Stomach (tissue), 19 donors: ENCODE measurements at places on chromosomes 1 and 21. TPM values are rescaled to one million over a fixed set of nuclear protein-coding genes. Genes with fewer than 3 reads are reported as not detected.

DNA sequence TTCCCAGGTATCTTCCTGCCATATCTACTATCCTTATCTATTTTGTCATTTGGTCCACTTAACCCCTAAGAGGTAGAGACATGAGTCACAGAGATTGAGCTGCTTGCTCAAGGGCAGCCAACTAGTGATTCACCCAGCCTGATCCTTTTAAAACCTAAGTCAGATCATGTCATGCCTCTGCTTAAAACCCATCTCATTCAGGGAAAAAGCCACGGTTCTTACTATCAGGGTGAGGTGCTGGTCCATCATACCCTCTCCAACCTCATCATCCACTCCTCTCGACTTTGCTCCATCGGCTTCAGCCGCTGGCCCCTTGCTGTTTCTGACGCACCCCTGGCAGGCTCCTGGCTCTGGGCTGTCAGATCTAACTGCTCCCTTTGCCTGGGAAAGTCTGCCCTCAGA, 14.4 kb upstream of the PPP1R15B start:
- no peaks in the 10 kb centered on the region for H3K27me3 ChIP-seq
- no peak for DNase-seq
- no peak overlapping the region for H3K4me3 ChIP-seq
- peaks cover 24% of the 10 kb centered on the region for H3K36me3 ChIP-seq

GRCh38 chr1:165014753-165015152, 341.8 kb downstream of the LMX1A start:
- no peaks in the 10 kb centered on the region for H3K4me1 ChIP-seq
- no peaks in the 10 kb centered on the region for H3K27me3 ChIP-seq
- no peak overlapping the region for H3K4me3 ChIP-seq

- no peak overlapping the region for H3K4me3 ChIP-seq
- no peaks in the 10 kb centered on the region for H3K27me3 ChIP-seq
- peaks cover 90% of the 10 kb centered on the region for H3K36me3 ChIP-seq
- DNase-seq: no peak
- no peaks in the 10 kb centered on the region for H3K4me1 ChIP-seq
These were observed 30.2 kb downstream of the SRRM1 start for GRCh38 chr1:24673341-24673740.

GRCh38 chr1:163085904-163086268, 16.7 kb downstream of the RGS4 start:
- no peaks in the 10 kb centered on the region for H3K36me3 ChIP-seq
- no peak for DNase-seq
- no peaks in the 10 kb centered on the region for H3K27me3 ChIP-seq
- H3K27ac ChIP-seq: peak overlapping the region; percentile 22

DNA sequence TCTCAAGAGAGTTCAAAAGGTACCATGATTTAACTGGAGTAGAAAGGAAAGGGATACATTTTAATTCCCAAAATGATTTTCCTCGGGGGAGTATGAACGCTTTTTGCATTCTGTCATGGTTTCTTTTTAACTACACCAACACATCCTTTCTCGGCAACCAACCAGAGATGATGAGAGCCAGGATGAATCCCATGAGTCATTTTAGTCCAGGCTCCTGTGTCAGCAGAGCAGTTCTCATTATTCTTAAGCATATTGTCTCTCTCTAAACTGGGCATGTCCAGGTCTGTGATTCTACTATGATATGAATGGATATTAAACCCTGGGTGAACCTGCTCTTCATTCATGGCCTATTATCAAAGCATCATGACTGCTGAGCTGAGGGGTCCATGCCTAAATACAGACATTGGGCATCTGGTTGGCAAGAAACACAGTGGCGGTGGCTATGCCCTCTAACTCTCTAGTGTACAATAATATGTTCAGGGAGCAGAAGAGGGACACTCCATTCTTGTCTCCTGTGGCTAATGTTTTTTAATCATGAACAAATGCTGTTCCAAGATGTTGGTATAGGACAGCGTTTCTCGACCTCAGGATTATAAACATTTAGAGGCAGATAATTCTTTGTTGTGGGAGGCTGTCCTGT, 124.3 kb upstream of the ESRRG start:
- H3K4me1 ChIP-seq: no peaks in the 10 kb centered on the region
- H3K4me3 ChIP-seq: no peak overlapping the region
- no peak for DNase-seq
- H3K36me3 ChIP-seq: no peaks in the 10 kb centered on the region
- no peak overlapping the region for H3K27ac ChIP-seq
- H3K27me3 ChIP-seq: no peaks in the 10 kb centered on the region

EBNA1BP2 gene
- total RNA-seq: 4.1 TPM

TP73 gene
- total RNA-seq: not detected

DNA sequence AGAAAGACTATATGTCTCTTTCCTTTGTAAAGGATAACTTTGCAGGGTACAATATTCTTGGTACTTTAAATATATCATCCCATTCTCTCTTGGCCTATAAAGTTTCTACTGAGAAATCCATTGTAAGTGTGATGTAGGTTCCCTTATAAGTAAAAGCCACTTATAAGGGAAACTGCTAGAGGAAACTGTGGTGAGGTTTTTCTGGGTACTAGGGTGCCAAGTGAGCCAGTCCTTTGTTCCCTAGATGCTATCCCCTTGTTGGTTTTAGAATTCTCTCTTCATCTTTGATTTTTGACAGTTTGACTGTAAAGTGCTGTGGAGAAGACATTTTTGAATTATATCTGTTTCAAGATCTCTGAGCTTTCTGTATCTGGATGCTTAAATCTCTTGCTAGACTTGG, 108.9 kb upstream of the NEK7 start:
- H3K27ac ChIP-seq: no peak overlapping the region
- no peak overlapping the region for H3K4me3 ChIP-seq
- H3K36me3 ChIP-seq: no peaks in the 10 kb centered on the region
- H3K27me3 ChIP-seq: no peaks in the 10 kb centered on the region
- no peak for DNase-seq
- H3K4me1 ChIP-seq: no peaks in the 10 kb centered on the region

GRCh38 chr1:15762546-15762945, 4.0 kb downstream of the FBLIM1 start:
- H3K27ac ChIP-seq: no peak overlapping the region
- H3K36me3 ChIP-seq: peaks cover 7% of the 10 kb centered on the region
- peaks cover 16% of the 10 kb centered on the region for H3K27me3 ChIP-seq
- no peak for DNase-seq
- H3K4me3 ChIP-seq: no peak overlapping the region
- H3K4me1 ChIP-seq: peaks cover 68% of the 10 kb centered on the region

GRCh38 chr1:181129771-181130606, 41.5 kb downstream of the IER5 start:
- peaks cover 56% of the 10 kb centered on the region for H3K4me1 ChIP-seq
- no peaks in the 10 kb centered on the region for H3K27me3 ChIP-seq

DNA sequence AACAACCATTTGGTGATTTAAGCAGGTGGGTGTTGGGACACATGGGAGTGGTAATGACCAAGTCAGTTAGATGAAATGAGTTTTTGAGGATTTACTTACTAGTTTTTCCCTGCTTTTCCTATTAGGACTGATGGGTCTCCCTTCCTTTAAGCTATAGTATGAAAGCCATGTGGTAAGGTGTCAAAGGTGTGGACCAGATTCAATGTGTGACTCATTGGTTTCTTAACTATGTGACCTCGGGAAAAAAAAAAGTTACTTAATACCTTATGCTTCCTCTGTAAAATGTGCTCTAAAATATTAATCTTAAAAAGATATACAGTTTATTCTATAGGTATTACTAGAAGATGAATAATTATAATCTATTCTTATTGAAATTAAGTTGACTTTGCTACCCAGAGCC, 93.7 kb downstream of the DUSP10 start:
- H3K4me3 ChIP-seq: no peak overlapping the region
- H3K27me3 ChIP-seq: no peaks in the 10 kb centered on the region
- H3K27ac ChIP-seq: no peak overlapping the region
- H3K4me1 ChIP-seq: no peaks in the 10 kb centered on the region
- H3K36me3 ChIP-seq: no peaks in the 10 kb centered on the region

FAM72A gene
- not detected for total RNA-seq

PLXNA2 gene
- 57.6 TPM for total RNA-seq

FCRL1 gene
- total RNA-seq: 2.4 TPM

IGSF8 gene
- 65.2 TPM for total RNA-seq

GRCh38 chr1:75999034-75999433, 66.8 kb upstream of the ASB17 start:
- no peak overlapping the region for H3K27ac ChIP-seq
- no peaks in the 10 kb centered on the region for H3K27me3 ChIP-seq
- no peaks in the 10 kb centered on the region for H3K4me1 ChIP-seq
- no peak overlapping the region for H3K4me3 ChIP-seq

- peak overlapping the region; percentile 21 for H3K4me3 ChIP-seq
- peak overlapping the region; percentile 67 for H3K27ac ChIP-seq
- DNase-seq: peak; percentile 73
- peaks cover 12% of the 10 kb centered on the region for H3K36me3 ChIP-seq
- no peaks in the 10 kb centered on the region for H3K27me3 ChIP-seq
- peaks cover 49% of the 10 kb centered on the region for H3K4me1 ChIP-seq
These were observed 7.5 kb downstream of the SLC19A1 start for GRCh38 chr21:45534636-45535331.

DNA sequence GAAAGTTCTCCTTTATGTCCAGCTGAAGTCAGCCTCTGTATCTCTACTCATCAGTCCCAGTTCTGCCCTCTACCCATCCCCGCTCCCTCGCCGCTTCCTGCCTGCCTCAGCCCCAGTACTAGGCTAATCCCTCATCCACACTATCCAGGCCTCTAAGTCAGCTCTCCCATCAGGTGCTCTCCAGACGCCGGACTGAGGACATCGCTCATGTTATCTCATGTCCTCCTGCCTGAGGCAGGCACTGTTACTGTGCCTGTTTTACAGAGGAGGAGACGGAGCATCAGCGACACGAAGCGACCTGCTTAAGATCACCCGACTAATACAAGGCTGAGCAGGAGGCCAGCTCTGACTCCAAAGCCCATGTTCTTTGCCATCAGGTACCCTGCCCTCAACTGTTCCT, 57.3 kb upstream of the RUNX3 start:
- H3K27me3 ChIP-seq: peaks cover 25% of the 10 kb centered on the region
- H3K4me3 ChIP-seq: no peak overlapping the region
- DNase-seq: no peak
- no peak overlapping the region for H3K27ac ChIP-seq
- H3K36me3 ChIP-seq: no peaks in the 10 kb centered on the region

FCER1G gene
- total RNA-seq: 4.5 TPM

OLFML2B gene
- total RNA-seq: 1.7 TPM

GRCh38 chr1:6209661-6210580, 4.0 kb downstream of the RNF207 start:
- H3K4me3 ChIP-seq: peak overlapping the region; percentile 39
- H3K27me3 ChIP-seq: peaks cover 41% of the 10 kb centered on the region

RGL1 gene
- total RNA-seq: 19.3 TPM

GRCh38 chr1:245693941-245694752, 539.4 kb downstream of the KIF26B start:
- no peak for DNase-seq
- no peaks in the 10 kb centered on the region for H3K4me1 ChIP-seq
- H3K4me3 ChIP-seq: no peak overlapping the region
- H3K27ac ChIP-seq: no peak overlapping the region
- H3K27me3 ChIP-seq: no peaks in the 10 kb centered on the region
- no peaks in the 10 kb centered on the region for H3K36me3 ChIP-seq

ANGPTL3 gene
- total RNA-seq: 0.14 TPM

GRCh38 chr1:47751996-47752451, 245.2 kb downstream of the TRABD2B start:
- peak; percentile 28 for DNase-seq
- H3K27ac ChIP-seq: peak overlapping the region; percentile 3
- no peaks in the 10 kb centered on the region for H3K27me3 ChIP-seq
- no peaks in the 10 kb centered on the region for H3K36me3 ChIP-seq

GRCh38 chr1:25091658-25092057, 140.6 kb downstream of the SYF2 start:
- H3K36me3 ChIP-seq: no peaks in the 10 kb centered on the region
- no peak overlapping the region for H3K27ac ChIP-seq
- H3K4me1 ChIP-seq: no peaks in the 10 kb centered on the region
- no peak overlapping the region for H3K4me3 ChIP-seq
- no peak for DNase-seq

GRCh38 chr1:161989786-161990185, 33.9 kb downstream of the OLFML2B start:
- no peak for DNase-seq
- H3K27ac ChIP-seq: no peak overlapping the region
- no peak overlapping the region for H3K4me3 ChIP-seq
- H3K36me3 ChIP-seq: no peaks in the 10 kb centered on the region
- H3K4me1 ChIP-seq: no peaks in the 10 kb centered on the region

TMEM52 gene
- total RNA-seq: not detected

DNA sequence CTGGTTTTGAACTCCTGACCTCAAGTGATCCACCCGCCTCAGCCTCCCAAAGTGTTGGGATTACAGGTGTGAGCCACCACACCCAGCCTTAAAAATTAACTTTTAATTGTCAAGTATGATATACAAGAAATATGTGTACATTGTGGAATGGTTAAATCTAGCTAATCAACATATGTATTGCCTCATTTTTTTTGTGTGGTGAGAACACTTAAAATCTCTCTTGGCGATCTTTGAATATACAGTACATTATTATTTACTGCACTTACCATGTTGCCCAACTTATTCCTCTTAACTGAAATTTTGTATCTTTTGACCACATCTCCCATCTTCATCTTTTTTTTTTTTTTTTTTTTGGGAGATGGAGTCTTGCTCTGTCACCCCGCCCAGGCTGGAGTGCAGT, 23.3 kb downstream of the THRAP3 start:
- H3K36me3 ChIP-seq: peaks cover under 1% of the 10 kb centered on the region
- H3K4me1 ChIP-seq: peaks cover 79% of the 10 kb centered on the region
- DNase-seq: no peak
- H3K4me3 ChIP-seq: no peak overlapping the region
- peak overlapping the region; percentile 78 for H3K27ac ChIP-seq
- H3K27me3 ChIP-seq: no peaks in the 10 kb centered on the region

- H3K4me3 ChIP-seq: no peak overlapping the region
- H3K27ac ChIP-seq: no peak overlapping the region
- no peaks in the 10 kb centered on the region for H3K4me1 ChIP-seq
These were observed 32.5 kb upstream of the SLC19A1 start for GRCh38 chr21:45574691-45575090.

DNA sequence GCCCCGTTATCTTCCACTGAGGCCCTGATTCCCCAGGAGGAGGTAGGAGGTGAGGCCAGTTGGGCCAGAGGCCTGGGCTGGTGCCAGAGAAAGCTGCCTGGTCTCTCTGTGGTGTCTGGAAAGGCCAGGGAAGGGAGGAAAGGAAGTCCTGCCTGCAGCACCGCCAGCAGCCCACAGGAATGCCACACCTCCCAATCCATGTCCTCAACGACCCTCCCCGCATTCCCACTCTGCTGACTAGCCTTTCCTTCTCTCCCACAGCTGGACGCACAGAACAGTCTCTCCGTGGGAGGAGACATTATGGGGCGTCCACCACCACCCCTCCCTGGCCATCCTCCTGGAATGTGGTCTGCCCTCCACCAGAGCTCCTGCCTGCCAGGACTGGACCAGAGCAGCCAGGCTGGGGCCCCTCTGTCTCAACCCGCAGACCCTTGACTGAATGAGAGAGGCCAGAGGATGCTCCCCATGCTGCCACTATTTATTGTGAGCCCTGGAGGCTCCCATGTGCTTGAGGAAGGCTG, 18.0 kb downstream of the CSF1 start:
- no peaks in the 10 kb centered on the region for H3K27me3 ChIP-seq
- H3K4me3 ChIP-seq: no peak overlapping the region
- peaks cover 51% of the 10 kb centered on the region for H3K4me1 ChIP-seq
- peaks cover 52% of the 10 kb centered on the region for H3K36me3 ChIP-seq
- peak; percentile 49 for DNase-seq
